ENCODE measurements at places on chromosomes 6 and 20.

DNA sequence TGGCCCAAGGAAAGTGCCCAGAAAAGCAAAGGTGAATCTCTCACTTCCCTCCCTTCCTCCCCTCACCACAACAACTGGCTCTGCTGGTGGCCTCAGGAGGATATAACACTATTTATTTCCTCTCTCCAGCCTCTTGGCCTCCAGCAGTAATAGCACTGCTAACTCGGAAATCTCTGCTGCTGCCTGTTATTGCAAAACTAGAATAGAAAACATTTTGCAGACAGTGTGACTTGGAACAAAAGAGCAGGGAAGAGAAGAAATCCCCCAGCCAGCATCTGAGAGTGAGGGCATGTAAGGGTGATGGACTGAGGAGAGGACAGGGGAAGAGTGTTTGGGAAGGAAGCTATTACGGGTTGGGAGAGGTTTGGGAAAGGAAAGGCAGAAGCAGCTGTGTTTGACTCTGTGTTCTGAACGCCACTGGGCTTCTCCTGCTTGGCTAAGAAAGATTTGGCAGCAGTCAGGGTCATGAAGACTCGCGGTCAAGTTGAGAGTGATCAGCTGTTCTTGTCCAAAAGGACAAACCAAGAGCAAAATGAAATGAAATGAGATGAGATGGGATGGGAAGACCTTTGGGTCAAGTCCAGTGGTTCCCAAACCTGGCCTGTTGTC, 81.0 kb upstream of the SNX9 start:
- no peak for DNase-seq

DNA sequence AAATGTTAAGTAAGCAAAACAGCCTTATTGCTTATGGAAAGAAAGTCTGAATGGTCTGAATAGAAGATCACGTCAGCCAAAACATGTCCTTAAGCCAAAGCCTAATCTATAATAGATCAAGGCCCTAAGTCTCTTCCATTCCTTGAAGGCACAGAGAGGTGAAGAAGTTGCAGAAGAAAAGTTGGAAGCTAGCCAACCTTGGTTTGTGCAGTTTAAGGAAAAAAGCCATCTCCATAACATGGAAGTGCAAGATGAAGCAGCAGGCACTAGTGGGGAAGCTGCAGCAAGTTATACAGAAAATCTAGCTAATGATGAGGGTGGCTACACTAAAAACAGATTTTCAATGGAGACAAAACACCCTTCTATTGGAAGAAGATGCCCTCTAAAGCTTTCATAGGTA, 29.1 kb downstream of the LRRN4 start:
- no peak for DNase-seq

DNA sequence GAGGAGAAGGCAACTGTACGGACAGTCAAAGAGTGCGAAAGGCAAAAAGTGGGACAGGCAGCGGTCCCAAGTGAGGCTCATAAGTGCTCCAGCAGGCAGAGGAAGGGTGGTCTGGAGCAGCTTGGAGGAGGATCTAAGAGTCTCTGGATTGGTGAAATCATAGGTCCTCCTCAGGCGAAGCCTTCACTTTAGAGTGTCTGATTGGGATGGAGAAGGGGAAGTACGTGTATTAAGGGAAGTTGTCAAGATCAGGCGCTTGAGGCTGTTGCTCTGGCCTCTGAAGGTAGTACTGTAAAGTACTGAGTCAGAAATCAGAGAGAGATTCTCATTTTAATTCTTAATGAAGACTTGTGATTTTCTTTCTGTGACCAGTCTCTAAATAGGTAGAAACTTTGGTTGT, 185.6 kb downstream of the KIF16B start:
- DNase-seq = no peak

- no peak for DNase-seq
Measured at GRCh38 chr6:161035981-161036263, 44.4 kb downstream of the MAP3K4 start.

GRCh38 chr6:112683926-112684325, 336.8 kb downstream of the RFPL4B start:
- DNase-seq = peak; percentile 96

- no peak for DNase-seq
Measured at GRCh38 chr20:58991715-58992114, 10.7 kb downstream of the NELFCD start.

- peak; percentile 22 for DNase-seq
Measured at GRCh38 chr6:33172688-33173534, 19.4 kb downstream of the COL11A2 start.

DNA sequence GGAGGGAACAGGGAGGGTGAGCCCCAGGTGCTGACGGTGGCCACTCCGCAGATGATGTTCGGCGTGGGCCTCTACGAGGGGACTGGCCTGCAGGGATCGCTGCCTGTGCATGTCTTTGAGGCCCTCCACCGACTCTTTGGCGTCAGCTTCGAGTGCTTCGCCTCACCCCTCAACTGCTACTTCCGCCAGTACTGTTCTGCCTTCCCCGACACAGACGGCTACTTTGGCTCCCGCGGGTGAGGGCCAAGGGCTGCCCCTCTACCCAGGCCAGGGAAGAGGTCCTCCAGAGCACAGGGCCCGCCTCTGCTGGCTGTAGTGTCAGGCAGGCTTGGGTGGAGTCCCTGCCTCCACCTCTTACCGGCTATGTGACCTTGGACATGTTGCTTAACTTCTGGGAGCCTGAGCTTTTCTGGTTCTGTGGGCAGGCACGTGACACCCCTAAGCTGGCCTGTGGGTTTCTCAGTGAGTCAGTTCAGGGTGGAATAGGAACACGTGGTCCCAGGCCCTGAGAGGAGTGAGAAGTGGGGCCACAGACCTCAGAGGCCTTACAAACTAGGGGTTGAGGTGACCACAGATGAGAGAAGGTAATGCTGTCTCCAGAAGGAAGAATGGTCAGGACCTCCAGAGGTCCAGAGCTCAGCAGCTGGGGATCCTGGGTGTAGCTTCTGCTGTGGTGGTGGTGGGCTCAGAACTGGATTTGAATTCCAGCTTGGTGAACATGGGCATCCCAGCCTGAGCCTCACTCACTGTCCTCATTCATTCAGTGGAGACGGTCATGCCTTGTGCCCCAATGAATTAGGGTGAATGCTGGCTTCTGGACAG, 11.9 kb downstream of the PCIF1 start:
- DNase-seq = no peak

DNA sequence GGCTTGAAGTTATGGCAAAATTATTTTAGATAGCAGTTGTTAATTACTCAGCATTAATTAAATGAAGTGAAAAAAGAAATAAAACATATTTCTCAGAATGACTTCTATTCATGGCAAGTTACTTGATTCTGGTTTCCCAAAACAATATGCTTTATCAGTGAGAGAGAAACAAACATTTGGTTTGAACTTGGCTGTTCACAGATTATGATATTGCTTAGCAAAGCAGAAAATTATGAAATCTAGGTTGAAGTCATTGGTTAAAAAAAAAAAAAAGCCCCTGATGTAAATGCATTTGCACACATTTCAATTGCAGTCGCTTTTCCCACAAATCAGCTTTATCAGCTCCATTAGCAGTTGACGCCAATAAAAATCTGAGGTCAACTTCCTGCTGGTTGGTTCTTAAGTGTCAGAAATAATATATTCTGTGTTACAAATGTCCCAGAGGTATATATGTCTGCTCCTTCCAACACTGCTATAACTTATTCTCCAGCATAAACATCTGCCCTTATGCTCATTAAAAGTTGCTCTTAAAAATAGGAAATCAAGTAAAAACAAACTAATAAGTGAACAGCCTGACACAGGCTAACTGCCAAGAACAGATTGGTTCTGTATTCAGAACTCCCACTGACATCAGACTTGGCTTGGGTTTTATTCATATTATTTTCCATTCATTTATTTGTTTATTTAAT, 275.4 kb downstream of the PHF3 start:
- DNase-seq = no peak

- no peak for DNase-seq
Measured at GRCh38 chr20:62643521-62644043, 1.3 kb downstream of the SLCO4A1 start.

GRCh38 chr6:28357036-28357435, 7.3 kb downstream of the ZKSCAN3 start:
- no peak for DNase-seq

DNA sequence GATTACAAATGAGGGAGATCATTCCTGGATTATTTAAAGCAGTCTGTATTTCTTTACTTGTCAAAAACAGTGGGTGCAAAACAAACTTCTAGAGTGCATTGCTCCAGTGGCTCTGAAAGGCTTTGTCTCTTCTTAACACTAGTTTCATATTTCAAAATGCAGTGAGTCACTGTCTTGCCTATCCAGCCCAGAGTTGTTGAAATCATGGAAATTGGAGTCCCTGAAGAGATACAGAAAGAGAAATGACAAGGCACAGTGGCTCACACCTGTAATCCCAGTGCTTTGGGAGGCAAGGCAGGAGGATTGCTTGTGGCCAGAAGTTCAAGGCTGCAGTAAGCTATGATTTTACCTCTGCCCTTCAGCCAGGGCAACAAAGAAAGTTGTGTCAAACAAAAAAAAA, 11.3 kb downstream of the SLC2A12 start:
- DNase-seq = peak; percentile 30

- no peak for DNase-seq
Measured at GRCh38 chr20:36779656-36780025, 6.1 kb upstream of the DSN1 start.

DNA sequence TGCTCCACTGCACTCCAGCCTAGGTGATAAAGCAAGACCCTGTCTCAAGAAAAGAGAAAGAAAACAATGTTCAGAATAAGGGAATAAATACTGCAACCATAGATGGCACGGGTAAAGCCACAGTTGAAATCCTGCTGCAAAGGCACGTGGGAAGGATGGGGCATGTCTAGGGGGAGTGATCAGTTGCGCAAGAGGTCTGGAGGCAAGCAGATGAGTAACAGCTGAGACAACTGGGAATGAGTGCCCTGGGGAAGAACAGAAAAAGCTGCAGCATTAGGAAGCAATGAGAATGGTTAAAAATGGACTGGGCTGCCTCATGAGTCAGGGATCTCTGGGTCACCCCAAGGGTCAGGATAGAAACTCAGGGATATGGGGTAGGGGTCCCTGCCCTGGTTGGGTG, 96.3 kb downstream of the GMPR start:
- DNase-seq = peak; percentile 91

DNA sequence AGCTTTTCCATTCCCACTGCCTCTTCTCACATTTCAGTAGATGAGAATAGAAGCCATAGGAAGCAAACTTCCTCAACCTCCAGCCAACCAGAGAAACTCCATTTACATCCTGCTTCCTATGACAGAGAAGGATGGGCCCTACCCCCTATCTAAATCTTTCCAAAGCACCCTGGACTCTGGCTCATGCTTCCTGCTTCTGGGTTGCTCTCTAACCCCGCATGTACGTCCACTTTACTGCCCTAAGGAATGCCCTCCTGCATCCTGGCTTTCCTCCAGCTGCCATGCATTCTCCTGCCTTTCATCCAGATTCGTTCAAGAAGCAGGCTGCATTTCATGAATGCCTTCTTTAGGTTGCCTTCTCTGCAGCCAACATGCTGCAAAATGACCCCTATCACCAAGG, 91.9 kb downstream of the FAM217A start:
- peak; percentile 21 for DNase-seq

DNA sequence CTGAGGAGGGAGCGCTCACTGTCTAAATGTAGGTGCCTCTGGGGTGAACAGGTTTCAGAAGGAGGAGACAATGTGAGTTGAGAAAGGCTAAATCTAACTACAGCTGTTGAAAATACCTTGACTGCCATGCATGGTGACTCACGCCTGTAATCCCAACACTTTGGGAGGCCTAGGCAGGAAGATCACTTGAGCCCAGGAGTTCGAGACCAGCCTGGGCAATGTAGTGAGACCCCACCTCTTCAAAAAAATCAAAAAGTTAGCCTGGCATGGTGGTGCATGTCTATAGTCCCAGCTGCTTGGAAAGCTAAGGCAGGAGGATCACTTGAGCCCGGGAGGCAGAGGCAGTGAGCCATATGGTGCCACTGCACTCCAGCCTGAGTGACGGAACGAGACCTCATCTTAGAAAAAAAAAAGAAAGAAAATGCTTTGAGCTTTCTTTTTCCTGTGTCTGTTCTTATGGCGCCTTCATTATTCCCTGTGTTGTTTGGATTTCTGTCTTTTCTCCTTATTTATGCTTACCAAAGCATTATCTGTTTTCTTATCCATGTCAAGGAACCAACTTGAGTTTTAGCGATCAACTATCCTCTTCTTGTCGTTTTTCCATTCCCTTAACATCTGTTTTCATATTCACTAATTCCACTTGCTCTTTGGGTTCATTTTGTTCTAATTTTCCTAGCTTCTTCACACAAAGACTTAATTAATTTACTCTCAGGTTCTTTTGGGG, 8.5 kb downstream of the SLC2A10 start:
- no peak for DNase-seq

DNA sequence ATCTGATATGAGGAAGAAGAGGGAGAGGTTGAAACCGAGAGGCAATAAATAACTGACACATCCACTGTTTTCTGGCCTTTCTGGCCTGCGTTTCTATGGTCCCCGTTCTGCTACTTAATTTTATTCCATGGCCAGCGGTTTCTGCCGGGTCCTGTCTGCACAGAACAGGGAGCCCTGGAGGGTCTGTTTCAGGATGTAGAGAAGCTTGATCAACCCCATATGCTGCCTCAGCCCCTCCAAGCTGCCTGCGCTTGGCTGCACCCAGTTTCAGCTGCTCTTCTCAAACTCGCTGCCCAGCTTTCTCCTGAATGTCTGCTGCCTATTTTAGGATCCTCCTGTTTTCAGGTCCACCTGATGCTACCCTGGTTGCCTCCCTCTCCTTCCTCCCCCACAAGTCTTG, 18.5 kb upstream of the PACSIN1 start:
- no peak for DNase-seq

- peak; percentile 19 for DNase-seq
Measured at GRCh38 chr6:39137245-39137644, 22.3 kb upstream of the SAYSD1 start.

DNA sequence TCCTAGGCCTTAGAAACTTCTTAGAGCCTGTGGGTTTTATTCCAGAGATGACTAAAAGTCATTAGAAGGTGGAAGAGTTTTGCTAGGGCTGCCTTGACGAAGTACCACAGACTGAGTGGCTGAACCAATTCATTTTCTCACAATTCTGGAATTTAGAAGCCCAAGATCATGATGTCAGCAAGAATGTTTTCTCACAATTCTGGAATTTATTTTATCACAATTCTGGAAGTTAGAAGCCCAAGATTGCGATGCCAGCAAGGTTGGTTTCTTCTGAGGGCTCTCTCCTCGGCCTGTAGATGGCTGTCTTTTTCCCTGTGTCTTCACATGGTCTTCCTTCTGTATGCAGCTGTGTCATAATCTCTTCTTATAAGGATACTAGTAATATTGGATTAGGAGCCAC, 672.9 kb upstream of the MARCKS start:
- DNase-seq = peak; percentile 97

DNA sequence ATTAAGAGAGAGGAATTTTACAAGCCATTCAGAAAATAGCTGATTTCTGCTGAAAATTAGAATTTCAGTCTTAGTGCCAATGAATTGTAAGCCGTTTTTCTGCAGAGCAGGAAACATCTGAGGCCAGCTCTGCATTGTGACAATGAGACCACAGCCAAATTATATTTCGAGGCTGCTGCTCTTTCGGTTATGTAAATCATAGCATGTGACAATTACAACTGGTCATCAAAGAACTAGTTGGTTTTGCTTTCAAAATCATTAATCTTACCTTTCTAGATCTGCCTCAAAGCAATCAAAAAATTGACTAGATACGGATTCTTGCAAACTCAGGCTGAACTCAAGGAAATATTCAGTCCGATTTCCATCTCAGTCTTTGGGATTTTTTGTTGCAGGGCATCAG, 33.4 kb upstream of the INSM1 start:
- no peak for DNase-seq

All from fibroblast of skin of right quadriceps (primary cell).